ENCODE measurements at places on chromosomes 2 and 18.

DNA sequence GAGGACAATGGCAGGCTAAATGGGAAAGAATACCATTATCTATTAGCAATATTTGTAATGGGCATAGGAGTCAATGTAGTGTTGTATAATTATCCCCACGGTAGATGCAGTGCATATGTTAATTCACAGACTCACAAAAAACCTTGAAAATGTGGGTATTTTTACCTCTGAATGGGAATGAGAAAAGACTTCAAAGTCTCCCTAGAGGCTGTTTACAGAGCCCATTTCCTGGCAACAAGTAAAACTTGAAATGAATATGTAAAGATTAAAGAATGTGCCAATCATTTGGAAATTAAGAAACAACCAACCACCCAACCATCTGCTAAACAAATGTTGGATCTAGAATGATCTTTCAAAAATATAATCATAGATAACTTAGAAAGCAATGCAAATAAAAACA lies 27.1 kb downstream of the TRPM8 start:
- DNase-seq, result no peak

- DNase-seq, result no peak
These were observed 15.4 kb upstream of the SLC9A2 start for GRCh38 chr2:102603904-102604303.

- peak; percentile 81 for DNase-seq
These were observed 858 bp downstream of the TP53I3 start for GRCh38 chr2:24083567-24084385.

DNA sequence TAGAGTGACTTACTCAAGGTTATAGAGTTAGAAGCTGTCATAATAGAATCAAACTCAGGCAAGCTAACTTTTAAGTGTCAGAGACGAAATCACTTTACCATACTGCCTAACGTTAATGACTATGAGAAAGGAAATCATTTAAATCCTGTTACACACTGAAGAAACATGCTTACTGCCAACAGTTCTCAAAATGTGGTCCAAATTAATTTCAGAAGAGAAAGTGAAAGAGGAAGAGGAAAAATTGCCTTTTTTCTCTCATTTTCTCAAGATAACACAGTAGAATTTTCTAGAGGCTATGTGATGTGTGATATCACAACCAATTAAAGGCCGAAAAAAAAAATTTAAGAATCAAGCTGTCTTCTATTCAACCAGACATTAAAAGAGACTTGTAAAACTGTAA lies 1362.7 kb upstream of the CHAC2 start:
- peak; percentile 60 for DNase-seq

DNA sequence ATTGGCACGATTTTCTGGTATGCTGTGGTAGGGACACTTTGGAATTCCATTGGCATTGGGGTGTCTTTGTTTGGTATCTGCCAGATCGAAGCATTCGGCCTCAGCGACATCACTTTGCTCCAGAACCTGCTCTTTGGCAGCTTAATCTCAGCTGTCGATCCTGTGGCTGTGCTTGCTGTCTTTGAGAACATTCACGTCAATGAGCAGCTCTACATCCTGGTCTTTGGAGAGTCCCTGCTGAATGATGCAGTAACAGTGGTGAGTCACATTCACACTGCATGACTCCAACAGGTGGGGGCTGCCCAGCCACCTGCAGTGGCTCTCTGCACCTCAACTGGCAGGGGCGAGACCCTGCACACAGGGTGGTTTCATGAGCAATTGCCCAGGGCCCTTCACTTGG lies 38.4 kb downstream of the SLC9A2 start:
- DNase-seq, result no peak

- no peak for DNase-seq
These were observed 237.5 kb upstream of the TMEM200C start for GRCh38 chr18:6132751-6133368.

DNA sequence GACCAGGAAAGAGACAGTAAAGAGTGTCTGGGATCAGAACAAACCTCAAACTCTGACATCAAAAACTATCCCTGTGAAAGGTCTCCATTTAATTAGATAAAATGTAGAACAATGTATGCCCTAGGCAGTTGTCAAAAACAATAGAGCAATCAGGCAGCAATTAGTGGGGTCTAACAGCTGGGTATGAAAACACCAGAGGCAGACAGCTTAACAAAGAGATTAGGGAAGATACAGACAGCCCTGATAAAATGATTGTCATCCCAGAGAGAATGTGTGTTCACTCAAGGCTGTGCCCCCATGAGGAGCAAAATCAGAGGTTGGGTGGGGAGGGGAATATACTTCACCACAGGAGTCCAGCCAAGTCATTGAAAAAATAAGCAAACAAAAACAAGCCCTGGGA lies 50.0 kb downstream of the INPP4A start:
- no peak for DNase-seq

DNA sequence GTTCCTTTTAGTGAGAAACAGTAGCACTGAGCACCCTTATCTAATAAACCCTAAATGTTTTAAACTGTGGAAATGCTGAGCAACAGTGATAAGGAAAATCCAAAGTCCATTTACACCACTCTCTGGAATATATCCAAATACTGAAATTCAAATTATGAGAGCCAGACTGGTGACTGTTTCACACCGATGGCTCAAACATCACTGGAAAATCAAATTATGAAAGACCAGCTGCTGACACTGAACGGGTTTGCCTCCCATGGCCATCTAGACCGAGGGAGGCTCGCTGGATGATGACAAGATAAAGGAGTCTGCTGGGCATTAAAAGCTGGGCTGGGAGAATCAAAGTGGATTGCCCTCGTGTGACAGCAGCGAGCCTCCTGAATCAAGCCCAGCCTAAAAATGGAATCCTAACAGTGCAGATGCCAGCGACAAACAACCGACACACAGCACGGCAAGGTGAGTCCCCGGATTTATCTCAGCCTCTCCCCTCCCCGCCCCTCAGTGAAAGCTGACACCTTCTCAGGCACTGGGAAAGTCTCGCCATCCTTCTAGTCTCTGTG lies 30.3 kb downstream of the SERPINE2 start:
- DNase-seq, result no peak

DNA sequence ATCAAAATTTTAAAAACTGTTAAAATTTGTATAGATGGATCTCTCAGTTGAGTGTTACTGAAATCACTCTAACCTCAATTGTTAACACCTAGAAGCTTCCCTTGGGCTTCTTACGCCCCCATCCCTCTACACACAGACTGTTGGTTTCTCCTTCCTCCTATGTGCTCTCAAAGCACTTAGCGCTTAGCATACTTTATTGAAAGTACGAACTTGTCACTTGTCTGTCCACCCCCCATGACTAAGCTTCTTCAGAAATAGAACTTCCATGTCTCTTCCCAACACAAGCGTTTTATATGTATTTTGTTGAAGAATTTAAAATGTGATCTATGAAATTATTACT lies 441 bp downstream of the MPHOSPH10 start:
- peak; percentile 48 for DNase-seq

GRCh38 chr2:214816008-214816533 lies 6.6 kb upstream of the BARD1 start:
- no peak for DNase-seq

- no peak for DNase-seq
These were observed 7.7 kb downstream of the HJURP start for GRCh38 chr2:233846387-233847247.

- DNase-seq, result no peak
These were observed 746.3 kb upstream of the RAB6C start for GRCh38 chr2:129233166-129233565.

- DNase-seq, result no peak
These were observed 26.0 kb upstream of the FLACC1 start for GRCh38 chr2:201383136-201383535.

DNA sequence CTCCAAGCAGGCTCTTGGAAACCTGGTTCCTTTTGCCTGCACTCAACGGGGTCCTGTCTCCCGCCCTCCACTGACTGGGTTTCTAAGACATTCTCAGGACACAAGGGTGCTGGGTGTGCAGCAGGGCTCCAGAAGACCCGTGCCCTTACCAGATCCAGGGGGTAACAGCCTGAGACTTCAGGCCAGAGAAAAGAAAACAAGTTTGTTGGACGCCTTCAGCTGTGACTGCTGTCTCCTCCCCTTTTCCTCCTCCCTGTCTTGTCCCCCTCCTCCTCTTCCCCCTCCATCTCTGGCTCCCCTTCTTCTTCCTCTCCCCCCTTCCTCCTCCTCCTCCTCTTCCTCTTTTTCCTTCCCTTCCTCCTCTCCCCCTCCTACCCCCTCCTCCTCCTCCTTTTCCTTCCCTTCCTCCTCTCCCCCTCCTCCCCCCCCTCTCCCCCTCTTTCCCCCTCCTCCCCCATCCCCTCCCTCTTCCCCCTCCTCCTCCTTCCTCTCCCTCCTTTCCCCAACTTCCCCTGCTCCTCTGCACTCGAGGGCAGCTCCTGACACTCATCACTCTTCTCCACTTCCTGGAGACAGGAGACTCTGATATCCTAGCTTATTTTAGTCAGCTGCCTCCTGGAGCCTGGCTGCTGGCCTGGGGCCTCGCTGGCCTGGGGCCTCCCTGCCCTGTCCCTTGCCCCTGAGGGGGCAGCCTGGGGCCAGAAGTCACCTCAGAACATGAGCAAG lies 12.4 kb downstream of the ADRA2B start:
- no peak for DNase-seq

- DNase-seq, result peak; percentile 35
These were observed 118.9 kb upstream of the TCF4 start for GRCh38 chr18:55706898-55707297.

DNA sequence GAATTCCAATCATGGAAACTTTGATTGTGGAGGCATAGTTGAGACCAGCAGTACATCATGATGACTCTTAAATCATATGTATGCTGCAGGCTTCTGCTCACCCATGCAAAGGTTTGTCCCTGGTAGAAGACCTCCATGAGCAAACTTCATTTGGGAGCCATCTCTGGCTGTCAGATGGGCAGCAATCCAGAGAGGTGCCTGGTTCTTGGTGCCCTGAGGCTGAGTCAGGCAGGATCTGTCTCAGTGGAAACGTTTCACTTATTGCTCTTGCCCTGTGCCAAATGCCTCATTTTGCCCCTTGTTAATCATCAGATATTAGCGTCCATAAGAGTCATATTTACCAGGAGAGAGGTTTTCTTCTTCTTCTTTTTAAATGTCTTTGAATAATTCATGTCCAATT lies 151.5 kb upstream of the CELF4 start:
- no peak for DNase-seq

GRCh38 chr2:48984922-48985321 lies 169.4 kb downstream of the FSHR start:
- no peak for DNase-seq

GRCh38 chr18:57023275-57023882 lies 123.5 kb upstream of the BOD1L2 start:
- peak; percentile 2 for DNase-seq

- DNase-seq, result no peak
These were observed 288.9 kb upstream of the ETAA1 start for GRCh38 chr2:67108231-67108630.

DNA sequence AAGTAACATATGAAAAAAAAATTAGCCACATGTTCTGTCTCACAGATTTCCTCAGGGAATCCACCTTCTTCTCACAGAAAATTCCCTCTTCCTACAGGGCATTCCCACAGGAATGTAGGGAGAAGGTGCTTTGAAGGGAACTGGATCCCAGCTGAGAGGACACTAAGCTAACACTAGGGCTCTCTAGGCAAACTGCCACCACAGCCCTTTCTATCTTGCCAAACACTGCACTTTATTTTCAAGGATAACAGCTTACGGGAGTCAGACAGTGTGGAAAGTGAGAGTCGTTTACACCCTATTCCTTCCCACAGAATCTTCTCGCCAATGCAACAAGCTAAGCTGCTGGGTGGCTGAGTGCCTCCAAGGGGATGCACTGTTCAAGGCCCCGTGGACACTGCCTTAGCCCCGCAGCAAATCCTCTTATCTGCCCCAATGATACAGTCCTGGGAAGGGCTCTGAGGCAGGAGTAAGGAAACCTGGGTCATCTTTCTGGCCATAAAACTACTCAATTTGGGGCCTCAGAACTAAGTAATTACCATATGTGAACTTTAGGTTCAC lies 76.9 kb downstream of the CCDC93 start:
- no peak for DNase-seq

DNA sequence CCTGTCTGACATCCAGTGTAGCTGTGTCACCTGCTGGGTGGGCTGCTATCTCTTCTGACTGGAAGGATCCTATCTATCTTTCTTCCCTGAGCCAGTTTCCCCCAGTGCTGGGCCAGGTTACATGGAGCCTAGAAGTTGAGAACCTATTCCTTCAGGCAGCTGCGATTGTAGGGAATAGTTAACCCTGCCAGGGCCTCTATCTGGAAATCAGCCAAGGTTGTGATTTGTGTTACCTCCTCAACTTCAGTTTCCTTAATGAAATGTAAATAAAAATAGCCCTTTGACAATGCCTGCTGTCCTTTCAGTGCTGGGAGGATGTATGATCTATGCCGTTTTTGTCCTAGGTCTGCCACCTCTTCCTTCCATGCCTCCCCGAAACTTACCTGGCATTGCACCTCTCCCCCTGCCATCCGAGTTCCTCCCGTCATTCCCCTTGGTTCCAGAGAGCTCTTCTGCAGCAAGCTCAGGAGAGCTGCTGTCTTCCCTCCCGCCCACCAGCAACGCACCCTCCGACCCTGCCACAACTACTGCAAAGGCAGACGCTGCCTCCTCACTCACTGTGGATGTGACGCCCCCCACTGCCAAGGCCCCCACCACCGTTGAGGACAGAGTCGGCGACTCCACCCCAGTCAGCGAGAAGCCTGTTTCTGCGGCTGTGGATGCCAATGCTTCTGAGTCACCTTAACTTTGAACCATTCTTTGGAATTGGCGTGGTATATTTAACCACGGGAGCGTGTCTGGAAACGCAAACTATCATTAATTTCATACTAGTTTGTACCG lies 36.6 kb downstream of the GORASP2 start:
- DNase-seq, result no peak

GRCh38 chr2:189506514-189506976 lies 65.3 kb downstream of the WDR75 start:
- DNase-seq, result no peak

DNA sequence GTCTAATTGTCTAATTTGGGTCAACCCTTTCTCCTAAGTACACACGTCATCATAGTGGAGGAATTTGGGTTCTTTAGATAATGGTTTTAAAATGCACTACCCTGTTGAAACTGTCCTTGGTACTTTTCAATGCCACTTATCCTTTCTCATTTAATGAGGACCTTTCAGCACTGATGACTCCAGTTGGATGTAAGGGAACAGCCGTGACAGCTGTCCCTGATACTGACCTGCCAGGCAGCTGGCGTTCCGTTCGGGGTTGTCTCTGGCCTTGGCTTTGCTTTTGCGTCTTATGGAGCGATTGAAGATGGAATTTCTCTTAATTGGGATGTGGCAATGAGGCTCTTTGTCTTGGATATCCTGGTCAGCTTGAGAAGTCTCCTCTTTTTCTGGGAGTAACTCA lies 38.7 kb downstream of the NGEF start:
- DNase-seq, result no peak

GRCh38 chr2:149873936-149874335 lies 286.4 kb upstream of the MMADHC start:
- no peak for DNase-seq

Data from adipocyte (in vitro differentiated cells).